Stomach (tissue), 19 donors: ENCODE measurements at places on chromosomes 7 and 10. TPM values are rescaled to one million over a fixed set of nuclear protein-coding genes. Genes with fewer than 3 reads are reported as not detected.

The PDSS1 gene
- 31.9 TPM for total RNA-seq

The WEE2 gene
- not detected for total RNA-seq

The SLC29A4 gene
- 8.2 TPM for total RNA-seq

The GPR85 gene
- not detected for total RNA-seq

The GFRA1 gene
- total RNA-seq = 6.7 TPM

The ITGB8 gene
- 5.4 TPM for total RNA-seq

The PPP1R17 gene
- total RNA-seq = not detected

The ABCB1 gene
- 0.87 TPM for total RNA-seq

The GRM3 gene
- not detected for total RNA-seq

The FAS gene
- 33.6 TPM for total RNA-seq

The TLX1 gene
- not detected for total RNA-seq

The SFTPA1 gene
- 1.2 TPM for total RNA-seq

The FGF8 gene
- total RNA-seq = not detected

The ASB10 gene
- total RNA-seq = not detected

The PWWP2B gene
- total RNA-seq = 15.8 TPM

The DENND10 gene
- total RNA-seq = 53.6 TPM

The UTF1 gene
- not detected for total RNA-seq

The C10orf90 gene
- not detected for total RNA-seq

The SHTN1 gene
- 45.6 TPM for total RNA-seq

The HTR5A gene
- total RNA-seq = not detected

The RADIL gene
- total RNA-seq = 3.0 TPM

The HABP2 gene
- 2.0 TPM for total RNA-seq

The TRIM56 gene
- total RNA-seq = 41.1 TPM

The ADCY1 gene
- 1.7 TPM for total RNA-seq

The CEP55 gene
- total RNA-seq = 6.6 TPM

The LIMK1 gene
- 10.1 TPM for total RNA-seq

The GSTO2 gene
- total RNA-seq = 6.7 TPM

The NEURL1 gene
- total RNA-seq = 4.5 TPM

The AGMO gene
- 5.0 TPM for total RNA-seq

The ECHDC3 gene
- total RNA-seq = 15.6 TPM

The SLC18A3 gene
- total RNA-seq = 0.73 TPM

The PRLHR gene
- 0.37 TPM for total RNA-seq

The TUBGCP2 gene
- total RNA-seq = 53.3 TPM

The ASIC3 gene
- 25.9 TPM for total RNA-seq

The KIF20B gene
- total RNA-seq = 5.2 TPM

The CCDC186 gene
- total RNA-seq = 27.4 TPM

The PON3 gene
- 9.4 TPM for total RNA-seq

The DMBT1 gene
- total RNA-seq = 4.1 TPM

The MORN4 gene
- total RNA-seq = not detected

The CPN1 gene
- not detected for total RNA-seq

The CRHR2 gene
- not detected for total RNA-seq

The SLC16A9 gene
- 0.58 TPM for total RNA-seq

The PIK3CG gene
- 4.4 TPM for total RNA-seq

The TCAF2 gene
- total RNA-seq = not detected
